ENCODE measurements at places on chromosomes 2 and 18. TPM values are rescaled to one million over a fixed set of nuclear protein-coding genes. Genes with fewer than 3 reads are reported as not detected.
A peak's percentile ranks its signal among the peaks of the same experiment; 100 is the strongest.

GRCh38 chr2:62409442-62409841 is 96.6 kb downstream of the TMEM17 start:
- peak; percentile 49 for ATAC-seq
- H3K4me1 ChIP-seq = no peaks in the 10 kb centered on the region
- H3K27ac ChIP-seq = peak overlapping the region; percentile 9
- H3K36me3 ChIP-seq = no peaks in the 10 kb centered on the region

MAP3K19 gene
- not detected for total RNA-seq

- no peak overlapping the region for H3K4me3 ChIP-seq
- no peaks in the 10 kb centered on the region for H3K27me3 ChIP-seq
- H3K27ac ChIP-seq = no peak overlapping the region
- no peaks in the 10 kb centered on the region for H3K4me1 ChIP-seq
- no peaks in the 10 kb centered on the region for H3K36me3 ChIP-seq
Measured at GRCh38 chr2:145927131-145927950, 1407.4 kb upstream of the ZEB2 start.

ERFE gene
- not detected for total RNA-seq

- H3K4me3 ChIP-seq = no peak overlapping the region
- ATAC-seq = no peak
- no peaks in the 10 kb centered on the region for H3K4me1 ChIP-seq
- H3K27ac ChIP-seq = no peak overlapping the region
- H3K27me3 ChIP-seq = no peaks in the 10 kb centered on the region
Measured at GRCh38 chr18:61782545-61782944, 110.3 kb downstream of the RNF152 start.

GRCh38 chr18:69326094-69326493 is 74.6 kb upstream of the DOK6 start:
- ATAC-seq = no peak
- peaks cover 13% of the 10 kb centered on the region for H3K27me3 ChIP-seq
- no peak overlapping the region for H3K27ac ChIP-seq
- H3K36me3 ChIP-seq = no peaks in the 10 kb centered on the region
- H3K4me1 ChIP-seq = no peaks in the 10 kb centered on the region

ALK gene
- not detected for total RNA-seq

GRCh38 chr2:215405722-215406581 is 29.9 kb downstream of the FN1 start:
- no peak for ATAC-seq
- no peaks in the 10 kb centered on the region for H3K36me3 ChIP-seq
- H3K4me3 ChIP-seq = no peak overlapping the region
- peaks cover 10% of the 10 kb centered on the region for H3K27me3 ChIP-seq

SERPINB4 gene
- total RNA-seq = not detected

DNA sequence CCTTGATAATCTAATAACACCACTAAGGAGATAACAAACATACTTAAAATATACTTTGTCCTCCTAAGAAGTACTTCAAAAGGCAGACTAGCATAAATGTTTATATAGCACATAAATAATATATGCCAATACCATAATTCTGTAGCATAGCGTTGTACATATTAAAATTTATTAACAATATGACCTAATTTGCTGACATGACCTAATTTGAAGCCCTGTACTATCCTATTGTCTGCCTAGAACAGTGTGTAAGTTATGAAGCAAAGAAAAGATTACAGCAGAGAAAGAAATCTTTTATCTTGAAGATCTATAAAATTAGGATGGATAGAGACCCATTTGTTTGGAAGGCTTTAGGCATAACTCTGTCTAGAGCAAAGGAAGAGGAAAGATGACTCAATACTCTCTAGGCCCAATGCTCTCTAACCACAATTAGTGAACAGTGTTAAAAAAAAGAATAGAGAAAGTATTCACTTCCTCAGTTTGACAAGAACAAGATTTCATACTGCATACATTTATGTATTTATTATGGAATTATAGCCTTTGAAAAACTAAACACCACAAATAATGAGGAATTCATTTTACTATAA is 231.3 kb downstream of the ZRANB3 start:
- H3K4me3 ChIP-seq = no peak overlapping the region
- H3K27me3 ChIP-seq = no peaks in the 10 kb centered on the region
- no peaks in the 10 kb centered on the region for H3K4me1 ChIP-seq
- ATAC-seq = no peak
- peaks cover 6% of the 10 kb centered on the region for H3K36me3 ChIP-seq

DNA sequence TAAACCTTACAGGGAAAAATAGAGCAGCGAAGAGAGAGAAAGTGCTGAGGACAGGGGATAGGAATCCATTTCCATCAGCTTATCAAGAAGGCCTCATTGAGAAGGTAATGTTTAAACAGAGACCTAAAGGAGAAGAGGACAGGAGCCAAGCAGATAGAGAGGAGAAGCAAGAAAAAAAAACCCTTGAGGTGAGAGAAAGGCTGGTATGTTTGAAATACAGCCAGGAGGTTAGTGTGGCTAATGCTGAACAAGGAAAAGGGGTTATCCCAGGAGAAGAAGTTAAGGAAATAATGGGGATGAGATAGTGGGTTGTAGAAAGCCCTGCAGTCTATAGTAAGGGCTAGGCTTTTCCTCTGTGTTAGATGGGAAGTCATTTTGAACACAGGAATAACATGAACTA is 90.8 kb downstream of the GRB14 start:
- H3K36me3 ChIP-seq = no peaks in the 10 kb centered on the region
- H3K27ac ChIP-seq = no peak overlapping the region
- no peak for ATAC-seq
- no peak overlapping the region for H3K4me3 ChIP-seq
- H3K27me3 ChIP-seq = no peaks in the 10 kb centered on the region

- no peaks in the 10 kb centered on the region for H3K4me1 ChIP-seq
- H3K27me3 ChIP-seq = peaks cover 11% of the 10 kb centered on the region
- H3K4me3 ChIP-seq = no peak overlapping the region
- no peak overlapping the region for H3K27ac ChIP-seq
- H3K36me3 ChIP-seq = no peaks in the 10 kb centered on the region
Measured at GRCh38 chr2:238897911-238898311, 50.0 kb downstream of the TWIST2 start.

DNA sequence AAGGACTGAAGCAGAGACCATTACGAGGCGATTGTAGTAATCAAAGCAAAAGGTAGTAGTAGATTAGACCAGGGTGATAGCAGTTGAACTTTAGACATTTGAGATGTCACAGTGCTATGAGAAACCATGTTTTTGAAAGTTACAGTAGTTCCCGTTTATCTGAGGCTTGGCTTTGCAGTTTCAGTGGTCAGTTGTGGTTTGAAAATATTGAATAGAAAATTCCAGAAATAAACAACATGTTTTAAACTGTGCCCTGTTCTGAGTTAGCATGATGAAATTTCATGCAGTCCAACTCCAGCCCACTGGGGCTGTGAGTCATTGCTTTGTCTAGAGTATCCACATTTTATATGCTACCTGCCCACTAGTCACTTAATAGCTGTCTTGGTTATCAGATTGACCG is 47.5 kb downstream of the ZNF638 start:
- H3K4me1 ChIP-seq = peaks cover 12% of the 10 kb centered on the region
- ATAC-seq = peak; percentile 24
- H3K4me3 ChIP-seq = no peak overlapping the region
- peak overlapping the region; percentile 0 for H3K27ac ChIP-seq
- no peaks in the 10 kb centered on the region for H3K27me3 ChIP-seq
- peaks cover 96% of the 10 kb centered on the region for H3K36me3 ChIP-seq

CCL20 gene
- total RNA-seq = 137 TPM

DNA sequence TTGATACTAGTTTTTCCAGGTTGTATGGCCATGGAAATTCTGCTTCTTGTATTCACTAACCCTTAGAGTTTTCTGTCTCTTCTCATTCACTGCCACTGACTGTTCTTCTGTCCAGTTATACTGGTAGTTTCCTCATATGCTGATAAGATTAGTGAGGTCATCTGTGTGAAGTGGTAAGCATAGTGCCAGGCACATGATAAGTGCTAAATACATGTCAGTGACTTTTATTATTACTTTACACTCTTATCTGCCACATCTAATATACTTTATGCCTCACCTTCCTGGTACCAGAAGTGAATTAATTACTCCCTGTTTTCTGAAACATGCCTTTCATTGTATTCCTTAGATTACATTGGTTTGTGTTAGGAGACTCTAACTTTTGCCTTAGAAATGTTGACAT is 91.3 kb downstream of the NBEAL1 start:
- H3K4me1 ChIP-seq = peaks cover 5% of the 10 kb centered on the region
- no peaks in the 10 kb centered on the region for H3K27me3 ChIP-seq
- ATAC-seq = no peak
- peaks cover 22% of the 10 kb centered on the region for H3K36me3 ChIP-seq

- no peaks in the 10 kb centered on the region for H3K36me3 ChIP-seq
- no peaks in the 10 kb centered on the region for H3K4me1 ChIP-seq
- H3K27ac ChIP-seq = no peak overlapping the region
- no peaks in the 10 kb centered on the region for H3K27me3 ChIP-seq
- H3K4me3 ChIP-seq = no peak overlapping the region
Measured at GRCh38 chr2:229237270-229237669, 33.8 kb downstream of the PID1 start.

DNA sequence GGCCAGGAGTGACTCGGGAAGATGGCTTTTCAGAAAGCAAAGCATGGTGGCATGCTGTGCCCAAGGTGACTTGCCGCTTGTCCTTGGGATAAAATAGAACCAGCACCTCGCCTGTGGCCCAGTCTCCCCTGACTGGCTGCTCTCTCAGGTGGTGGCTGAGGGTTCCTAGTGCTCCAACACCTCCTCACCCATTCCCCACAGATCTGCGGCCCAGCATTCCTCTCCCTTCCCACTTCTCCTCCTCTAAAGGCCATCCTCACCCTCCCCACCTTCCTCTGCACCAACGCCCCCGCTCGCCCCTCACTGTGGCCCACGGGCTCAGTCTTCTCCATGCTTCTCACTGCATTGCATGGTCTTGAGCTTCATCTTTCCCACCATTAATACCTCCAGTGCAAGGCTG is 132.4 kb downstream of the PXDN start:
- H3K36me3 ChIP-seq = no peaks in the 10 kb centered on the region
- no peak overlapping the region for H3K4me3 ChIP-seq
- H3K27ac ChIP-seq = no peak overlapping the region

- H3K4me1 ChIP-seq = no peaks in the 10 kb centered on the region
- H3K27me3 ChIP-seq = no peaks in the 10 kb centered on the region
- H3K36me3 ChIP-seq = no peaks in the 10 kb centered on the region
- no peak overlapping the region for H3K4me3 ChIP-seq
- ATAC-seq = no peak
- no peak overlapping the region for H3K27ac ChIP-seq
Measured at GRCh38 chr2:164747783-164748433, 93.7 kb downstream of the COBLL1 start.

HOXD1 gene
- total RNA-seq = not detected

EFEMP1 gene
- total RNA-seq = not detected

LYPD1 gene
- not detected for total RNA-seq

GRCh38 chr2:159090514-159091201 is 122.2 kb downstream of the TANC1 start:
- peak overlapping the region; percentile 15 for H3K4me3 ChIP-seq
- peak; percentile 36 for ATAC-seq
- H3K27ac ChIP-seq = peak overlapping the region; percentile 6
- H3K27me3 ChIP-seq = no peaks in the 10 kb centered on the region
- H3K36me3 ChIP-seq = no peaks in the 10 kb centered on the region

DNA sequence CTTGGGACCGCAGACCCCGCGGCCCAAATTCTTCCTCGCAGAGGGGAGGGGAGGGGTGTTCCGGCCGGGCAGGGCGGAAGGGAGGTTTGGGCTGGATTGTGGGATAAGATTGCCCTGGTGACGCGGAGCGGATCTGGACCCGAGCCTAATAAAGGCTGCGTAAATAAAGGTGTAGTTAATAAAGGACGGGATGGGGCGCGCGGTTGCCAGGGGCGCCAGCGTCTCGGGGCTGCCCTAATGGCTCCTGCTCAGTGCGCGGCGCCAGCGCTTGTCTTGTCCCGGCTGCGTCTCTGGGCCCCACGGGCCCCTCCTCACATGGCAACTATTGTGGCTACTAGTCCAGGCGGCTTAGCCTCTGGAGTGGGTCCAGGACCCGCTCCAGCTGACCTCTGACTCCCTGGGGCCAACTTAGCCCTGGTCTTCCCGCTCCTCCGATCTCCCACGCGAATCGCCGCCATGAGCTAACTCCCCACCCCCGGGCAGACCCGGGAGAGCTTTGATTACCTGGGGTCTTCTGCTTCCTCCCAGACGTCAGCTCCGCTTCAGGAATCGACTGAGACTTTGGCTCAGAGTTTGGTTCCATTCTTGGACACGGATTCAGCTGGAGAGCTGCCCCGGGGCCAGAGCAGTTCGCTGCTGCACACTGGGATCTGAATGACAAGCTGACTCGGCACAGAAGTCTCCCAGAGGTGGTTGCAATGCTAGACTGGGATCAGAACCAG is 36.5 kb downstream of the SLC25A52 start:
- no peaks in the 10 kb centered on the region for H3K4me1 ChIP-seq
- no peak for ATAC-seq
- peak overlapping the region; percentile 66 for H3K4me3 ChIP-seq
- H3K36me3 ChIP-seq = no peaks in the 10 kb centered on the region

CYRIA gene
- 0.06 TPM for total RNA-seq

- no peak overlapping the region for H3K27ac ChIP-seq
- no peak for ATAC-seq
- no peaks in the 10 kb centered on the region for H3K27me3 ChIP-seq
- no peaks in the 10 kb centered on the region for H3K36me3 ChIP-seq
Measured at GRCh38 chr18:69239849-69240674, 160.6 kb upstream of the DOK6 start.

DNA sequence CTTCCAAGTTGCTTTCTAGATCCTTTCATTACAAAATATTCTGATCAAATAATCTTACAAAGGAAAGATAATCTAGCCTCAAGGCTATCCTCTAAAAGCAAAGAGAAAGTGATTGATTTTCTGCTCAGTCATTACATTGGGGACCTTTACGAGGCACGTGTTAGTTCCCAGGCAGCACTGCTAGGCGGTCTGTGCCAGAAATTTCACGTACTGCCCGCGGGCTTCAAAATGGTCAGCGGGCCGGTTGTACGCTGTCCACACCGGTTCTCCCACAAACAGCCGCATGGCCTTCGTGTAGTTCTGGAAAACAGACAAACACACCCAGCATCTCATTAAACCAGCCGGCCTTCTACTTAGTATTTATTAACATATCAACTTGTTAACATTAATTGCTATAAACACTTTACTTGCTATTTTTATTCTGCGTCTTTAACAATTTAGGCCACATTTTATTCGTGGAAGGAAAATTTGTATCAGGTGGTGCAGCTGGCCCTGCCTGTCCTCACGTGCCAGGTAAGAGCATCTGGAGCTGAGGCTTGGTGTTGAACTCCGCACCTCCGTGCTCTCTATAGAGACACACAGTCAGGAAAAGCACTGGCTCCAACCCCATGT is 20.4 kb downstream of the ADI1 start:
- H3K4me1 ChIP-seq = peaks cover 6% of the 10 kb centered on the region
- peaks cover 80% of the 10 kb centered on the region for H3K36me3 ChIP-seq
- ATAC-seq = no peak
- no peak overlapping the region for H3K4me3 ChIP-seq
- H3K27me3 ChIP-seq = no peaks in the 10 kb centered on the region
- peak overlapping the region; percentile 59 for H3K27ac ChIP-seq

GRCh38 chr2:35989040-35989439 is 366.5 kb upstream of the CRIM1 start:
- no peak for ATAC-seq
- no peaks in the 10 kb centered on the region for H3K4me1 ChIP-seq
- H3K27me3 ChIP-seq = no peaks in the 10 kb centered on the region

- peak overlapping the region; percentile 74 for H3K4me3 ChIP-seq
- no peak for ATAC-seq
- H3K27ac ChIP-seq = peak overlapping the region; percentile 31
- H3K36me3 ChIP-seq = peaks cover 5% of the 10 kb centered on the region
- no peaks in the 10 kb centered on the region for H3K27me3 ChIP-seq
- peaks cover 64% of the 10 kb centered on the region for H3K4me1 ChIP-seq
Measured at GRCh38 chr2:136324966-136325365, 207.0 kb upstream of the CXCR4 start.
